Activated CD4-positive, alpha-beta T cell treated with anti-CD3 and anti-CD28 coated beads for 36 hours (primary cell): ENCODE measurements at places on chromosomes 4 and X.

GRCh38 chr4:41111791-41112190 is 102.6 kb downstream of the APBB2 start:
- H3K36me3 ChIP-seq: no peaks in the 10 kb centered on the region
- no peak overlapping the region for H3K27ac ChIP-seq
- no peaks in the 10 kb centered on the region for H3K27me3 ChIP-seq
- DNase-seq: no peak
- no peak overlapping the region for H3K4me3 ChIP-seq

- H3K4me3 ChIP-seq: no peak overlapping the region
- DNase-seq: no peak
- no peaks in the 10 kb centered on the region for H3K36me3 ChIP-seq
- peaks cover 2% of the 10 kb centered on the region for H3K27me3 ChIP-seq
- H3K4me1 ChIP-seq: no peaks in the 10 kb centered on the region
- H3K27ac ChIP-seq: no peak overlapping the region
Measured at GRCh38 chrX:56920338-56920997, 74.9 kb downstream of the SPIN3 start.

GRCh38 chr4:96170198-96170597 is 330.3 kb downstream of the PDHA2 start:
- no peaks in the 10 kb centered on the region for H3K27me3 ChIP-seq
- DNase-seq: peak; percentile 13
- no peaks in the 10 kb centered on the region for H3K4me1 ChIP-seq

DNA sequence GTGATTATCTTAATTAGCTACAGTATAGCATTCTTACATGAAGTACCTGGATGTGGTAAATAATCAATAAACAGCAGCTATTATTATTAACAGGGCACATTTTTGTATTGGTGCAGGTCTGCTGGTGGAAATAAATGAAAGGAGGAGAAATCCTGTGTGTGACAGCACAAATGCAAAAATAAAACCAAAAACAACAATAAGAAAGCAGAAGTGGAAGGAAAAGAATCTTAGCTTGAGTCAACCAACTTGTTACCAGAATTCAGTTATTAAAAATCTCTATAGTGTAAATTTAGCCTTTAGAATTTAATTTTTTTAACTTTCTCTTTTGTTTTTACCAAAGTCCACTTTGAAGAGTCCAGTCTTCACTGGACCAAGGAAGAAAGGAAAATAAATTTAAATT is 63.1 kb upstream of the LSM6 start:
- no peaks in the 10 kb centered on the region for H3K4me1 ChIP-seq
- DNase-seq: no peak
- no peaks in the 10 kb centered on the region for H3K36me3 ChIP-seq
- H3K4me3 ChIP-seq: no peak overlapping the region

DNA sequence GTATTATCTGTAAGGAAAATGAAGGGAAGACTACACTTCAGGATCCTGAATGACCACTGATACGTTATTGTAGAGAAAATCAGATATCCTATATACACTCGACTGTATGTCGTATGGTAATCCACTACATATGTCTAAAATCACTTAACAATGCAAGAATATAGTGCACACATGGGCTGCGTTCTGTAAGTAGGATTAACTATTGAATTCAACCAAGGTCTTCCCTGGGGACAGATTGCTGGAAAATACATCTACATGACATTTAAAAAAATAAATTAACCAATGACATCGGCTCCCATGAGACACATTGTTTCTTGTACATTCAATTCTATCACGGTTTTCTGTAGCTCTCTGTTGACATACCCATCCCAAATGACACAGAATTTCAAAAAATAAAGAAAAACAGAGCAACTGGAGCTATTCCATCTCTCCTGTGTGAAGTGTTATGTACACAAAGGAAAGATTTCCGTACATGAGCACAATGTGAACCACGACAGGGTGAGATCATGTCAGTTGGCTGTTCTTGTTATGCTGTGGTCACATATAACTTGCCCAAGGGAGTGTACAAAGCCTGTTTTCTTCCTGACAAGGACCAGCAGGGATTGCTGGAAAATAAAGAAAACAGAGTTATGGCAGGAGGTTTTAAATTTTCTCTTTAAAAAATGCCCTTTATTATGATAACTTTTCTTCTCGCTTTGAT is 6.1 kb downstream of the ENOX2 start:
- H3K36me3 ChIP-seq: peaks cover 10% of the 10 kb centered on the region
- H3K4me3 ChIP-seq: no peak overlapping the region
- no peak for DNase-seq
- peaks cover 10% of the 10 kb centered on the region for H3K4me1 ChIP-seq
- H3K27ac ChIP-seq: no peak overlapping the region

DNA sequence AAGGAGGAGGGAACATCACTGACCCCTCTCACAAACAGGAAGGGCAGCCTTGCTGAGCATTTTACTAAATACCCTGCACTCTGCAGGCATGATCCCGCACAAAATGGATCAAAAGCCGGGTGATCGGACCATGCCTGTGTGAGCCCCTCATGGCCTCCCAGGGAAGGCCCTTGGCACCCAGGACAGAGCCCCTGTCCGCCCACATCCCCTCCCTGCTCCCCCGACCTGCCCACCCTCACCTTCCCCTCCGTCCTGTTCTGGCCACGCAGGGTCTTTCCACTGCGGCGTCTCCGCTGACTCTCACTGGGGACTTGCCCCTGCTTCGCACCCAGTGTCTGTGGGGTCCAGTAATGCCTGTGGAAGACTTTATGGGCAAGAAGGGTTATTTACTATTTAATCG is 105.0 kb downstream of the HMX1 start:
- no peaks in the 10 kb centered on the region for H3K4me1 ChIP-seq
- no peaks in the 10 kb centered on the region for H3K27me3 ChIP-seq
- no peak overlapping the region for H3K27ac ChIP-seq
- H3K4me3 ChIP-seq: no peak overlapping the region

- no peak for DNase-seq
- no peak overlapping the region for H3K27ac ChIP-seq
- H3K4me1 ChIP-seq: no peaks in the 10 kb centered on the region
- H3K4me3 ChIP-seq: no peak overlapping the region
- no peaks in the 10 kb centered on the region for H3K27me3 ChIP-seq
Measured at GRCh38 chrX:133852401-133852800, 133.0 kb downstream of the GPC3 start.

- no peak overlapping the region for H3K4me3 ChIP-seq
- no peaks in the 10 kb centered on the region for H3K36me3 ChIP-seq
- DNase-seq: no peak
- H3K27ac ChIP-seq: no peak overlapping the region
- H3K27me3 ChIP-seq: no peaks in the 10 kb centered on the region
- H3K4me1 ChIP-seq: no peaks in the 10 kb centered on the region
Measured at GRCh38 chr4:92733231-92733630, 429.5 kb downstream of the GRID2 start.

DNA sequence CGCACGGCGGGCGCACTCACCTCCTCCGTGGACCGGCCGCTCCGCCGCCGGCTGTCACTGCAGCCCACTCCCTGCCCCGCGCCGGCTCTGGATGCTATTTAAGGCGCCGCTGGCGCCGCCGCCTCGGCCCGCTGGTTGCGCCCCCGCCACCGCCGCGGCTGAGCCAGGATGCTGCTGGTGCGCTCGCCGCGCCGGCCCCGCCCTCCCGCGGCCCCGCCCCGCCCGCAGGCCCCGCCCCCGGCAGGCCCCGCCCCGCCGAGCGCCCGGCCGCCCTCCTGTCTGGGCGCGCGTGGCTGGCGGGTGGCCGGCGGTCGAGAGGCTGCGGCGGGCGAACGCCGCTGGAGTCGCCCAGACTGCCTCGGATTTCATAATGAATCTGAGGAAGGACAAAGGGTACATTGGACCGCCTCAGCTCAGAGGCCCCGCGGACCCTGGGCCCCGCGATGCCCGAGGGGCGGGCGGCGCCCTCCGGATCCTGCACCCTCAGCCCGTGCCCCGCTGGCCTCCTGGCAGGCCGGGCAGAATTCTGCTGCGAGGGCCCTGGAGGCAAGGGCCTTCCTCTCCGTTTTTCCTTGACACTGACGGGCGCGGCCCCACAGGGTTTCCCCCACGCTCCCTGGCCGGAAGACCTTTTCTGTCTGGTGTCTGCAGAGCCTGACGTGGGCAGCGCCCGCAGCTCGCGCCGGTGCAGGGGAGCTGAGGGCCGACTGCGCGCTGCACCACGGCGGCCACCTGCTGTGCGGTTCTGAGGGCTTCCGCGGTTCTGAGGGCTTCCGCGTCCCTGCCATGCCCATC is at the start of gene ACSL1:
TSS of gene ACSL1 (minus strand) at position 73 of the 795 bp plus-strand sequence. CDS start 22,454 bp downstream, outside the sequence.
- no peaks in the 10 kb centered on the region for H3K27me3 ChIP-seq
- peak within 1 kb of the TSS; percentile 87 for H3K4me3 ChIP-seq
- peaks cover 34% of the 10 kb centered on the region for H3K4me1 ChIP-seq
- H3K27ac ChIP-seq: peak within 1 kb of the TSS; percentile 89
- peak; percentile 88 for DNase-seq
- H3K36me3 ChIP-seq: peaks cover 7% of the 10 kb centered on the region

DNA sequence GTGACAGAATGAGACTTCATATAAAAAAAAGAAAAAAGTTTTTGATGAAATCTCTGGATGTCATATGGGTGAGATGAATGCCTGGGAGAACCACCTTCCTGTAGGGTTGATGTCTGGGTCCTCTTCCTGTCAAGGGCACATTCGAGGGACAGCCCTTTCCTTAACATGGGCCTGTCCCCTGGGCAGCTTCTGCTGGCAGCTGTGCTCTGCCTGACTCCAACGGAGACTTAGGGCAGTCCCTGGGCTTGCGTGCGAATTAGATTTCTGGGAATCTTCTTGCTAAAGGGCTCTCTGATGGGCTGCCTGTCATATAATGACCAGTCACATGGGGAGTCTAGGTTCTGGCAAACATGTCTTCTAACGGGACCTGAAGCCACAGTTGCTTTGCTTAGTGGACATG is 40.7 kb downstream of the TNIP2 start:
- DNase-seq: no peak
- no peak overlapping the region for H3K4me3 ChIP-seq
- no peaks in the 10 kb centered on the region for H3K27me3 ChIP-seq
- H3K27ac ChIP-seq: peak overlapping the region; percentile 42
- peaks cover 36% of the 10 kb centered on the region for H3K36me3 ChIP-seq

DNA sequence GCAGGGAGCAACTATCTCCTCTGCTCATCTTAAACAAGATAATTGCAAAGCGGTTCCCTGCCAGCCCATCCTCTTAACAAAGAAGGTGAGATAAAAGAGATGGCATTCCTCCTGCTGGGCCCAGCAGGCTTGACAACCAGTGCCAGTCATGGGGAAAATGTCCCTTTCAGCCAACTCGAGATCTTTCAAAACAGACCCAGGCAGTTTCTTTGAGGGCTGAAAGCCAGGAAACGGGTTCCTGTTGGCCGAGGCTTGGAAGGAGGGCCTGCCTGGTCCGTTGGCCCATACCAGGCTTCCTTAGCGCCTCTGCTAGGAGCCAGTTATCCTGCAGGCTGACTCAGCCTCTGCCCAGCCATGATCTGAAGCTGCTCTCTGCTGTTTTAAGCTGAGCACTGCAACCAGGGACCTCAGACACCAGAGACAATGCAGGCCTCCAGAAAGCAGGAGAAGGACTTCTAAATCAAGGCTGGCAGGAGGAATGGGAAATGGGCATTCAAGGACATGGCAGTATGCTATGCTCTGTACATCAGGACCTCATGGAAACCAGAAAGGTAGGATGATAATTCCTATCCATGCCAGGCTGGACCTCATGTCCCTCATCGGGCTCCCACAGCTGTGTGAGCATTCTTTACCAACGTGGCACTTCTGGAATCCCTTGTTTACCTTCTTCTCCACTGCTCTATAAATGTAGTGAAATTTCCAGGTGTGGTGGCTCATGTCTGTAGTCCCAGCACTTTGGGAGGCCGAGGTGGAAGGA is 42.4 kb upstream of the SLC2A9 start:
- H3K27ac ChIP-seq: no peak overlapping the region
- no peaks in the 10 kb centered on the region for H3K27me3 ChIP-seq
- no peak for DNase-seq

GRCh38 chrX:155643240-155643639 is 30.5 kb upstream of the TMLHE start:
- no peak overlapping the region for H3K4me3 ChIP-seq
- peaks cover 4% of the 10 kb centered on the region for H3K27me3 ChIP-seq
- no peaks in the 10 kb centered on the region for H3K4me1 ChIP-seq
- H3K27ac ChIP-seq: no peak overlapping the region
- no peaks in the 10 kb centered on the region for H3K36me3 ChIP-seq

- H3K27me3 ChIP-seq: no peaks in the 10 kb centered on the region
- no peaks in the 10 kb centered on the region for H3K36me3 ChIP-seq
- H3K27ac ChIP-seq: peak overlapping the region; percentile 42
- no peak overlapping the region for H3K4me3 ChIP-seq
- DNase-seq: no peak
Measured at GRCh38 chr4:100100985-100101384, 89.3 kb downstream of the DDIT4L start.

GRCh38 chr4:8725071-8725841 is 132.7 kb downstream of the CPZ start:
- no peak for DNase-seq
- H3K36me3 ChIP-seq: no peaks in the 10 kb centered on the region
- no peak overlapping the region for H3K27ac ChIP-seq
- no peaks in the 10 kb centered on the region for H3K4me1 ChIP-seq
- peaks cover 3% of the 10 kb centered on the region for H3K27me3 ChIP-seq
- no peak overlapping the region for H3K4me3 ChIP-seq

DNA sequence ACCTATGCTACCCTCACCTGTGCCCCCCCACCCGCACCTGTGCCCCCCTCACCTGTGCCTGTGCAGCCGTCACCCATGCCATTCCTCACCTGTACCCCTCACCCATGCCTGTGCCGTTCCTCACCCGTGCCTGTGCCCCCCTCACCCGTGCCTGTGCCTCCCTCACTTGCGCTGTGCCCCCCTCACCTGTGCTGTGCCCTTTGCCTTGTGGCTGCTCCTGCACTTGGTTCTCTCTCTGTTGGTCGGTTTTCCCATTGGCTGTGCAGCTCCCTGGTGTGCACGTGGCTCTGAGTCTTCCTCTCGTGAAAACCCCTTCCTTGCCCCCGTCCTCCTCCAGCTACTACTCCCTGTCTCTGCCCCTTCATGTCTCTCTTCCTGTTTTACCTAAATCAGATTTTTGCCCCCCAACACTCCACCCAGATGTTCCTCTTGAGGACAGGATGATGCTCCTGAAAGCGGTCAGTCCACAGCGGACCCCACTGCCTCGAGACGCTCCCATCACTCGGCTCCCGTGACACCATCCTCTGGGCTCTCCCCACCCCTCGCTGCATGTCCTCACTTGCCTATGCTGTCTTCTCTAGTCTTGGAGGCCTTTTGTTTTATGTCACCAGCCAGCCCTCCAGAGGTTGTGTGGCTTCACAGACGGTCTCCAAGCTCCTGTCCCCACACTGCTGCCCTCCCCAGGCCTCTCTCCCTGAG is 6.8 kb downstream of the MAEA start:
- DNase-seq: no peak
- peaks cover 74% of the 10 kb centered on the region for H3K4me1 ChIP-seq
- H3K27me3 ChIP-seq: no peaks in the 10 kb centered on the region
- no peak overlapping the region for H3K4me3 ChIP-seq
- H3K27ac ChIP-seq: peak overlapping the region; percentile 65
- H3K36me3 ChIP-seq: peaks cover 19% of the 10 kb centered on the region

DNA sequence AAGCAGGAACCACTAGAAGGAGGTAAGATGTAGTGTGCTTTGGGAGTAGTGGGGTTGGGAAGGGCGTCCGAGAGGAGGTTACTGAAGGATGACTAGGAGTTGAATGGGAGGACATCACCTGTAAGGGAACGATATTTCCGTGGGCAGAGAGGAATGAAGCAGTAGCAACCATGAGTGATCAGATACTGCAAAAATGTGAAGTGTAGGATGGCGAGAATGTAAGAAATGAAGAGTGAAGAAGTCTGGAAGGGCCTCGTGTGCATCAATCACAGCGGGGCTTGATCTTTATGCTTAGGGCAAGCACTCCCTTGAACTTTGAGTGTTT is 594 bp downstream of the MSMO1 start:
- H3K4me1 ChIP-seq: peaks cover 44% of the 10 kb centered on the region
- H3K27me3 ChIP-seq: no peaks in the 10 kb centered on the region
- H3K27ac ChIP-seq: no peak overlapping the region
- no peak for DNase-seq
- peaks cover 28% of the 10 kb centered on the region for H3K36me3 ChIP-seq
- H3K4me3 ChIP-seq: no peak overlapping the region
